Activated naive CD4-positive, alpha-beta T cell treated with anti-CD3 and anti-CD28 coated beads, Interleukin-2, amount 10 ng/mL, durations not matched to agents 7 days and 5 days (primary cell): ENCODE measurements at places on chromosomes 16 and 17.

DNA sequence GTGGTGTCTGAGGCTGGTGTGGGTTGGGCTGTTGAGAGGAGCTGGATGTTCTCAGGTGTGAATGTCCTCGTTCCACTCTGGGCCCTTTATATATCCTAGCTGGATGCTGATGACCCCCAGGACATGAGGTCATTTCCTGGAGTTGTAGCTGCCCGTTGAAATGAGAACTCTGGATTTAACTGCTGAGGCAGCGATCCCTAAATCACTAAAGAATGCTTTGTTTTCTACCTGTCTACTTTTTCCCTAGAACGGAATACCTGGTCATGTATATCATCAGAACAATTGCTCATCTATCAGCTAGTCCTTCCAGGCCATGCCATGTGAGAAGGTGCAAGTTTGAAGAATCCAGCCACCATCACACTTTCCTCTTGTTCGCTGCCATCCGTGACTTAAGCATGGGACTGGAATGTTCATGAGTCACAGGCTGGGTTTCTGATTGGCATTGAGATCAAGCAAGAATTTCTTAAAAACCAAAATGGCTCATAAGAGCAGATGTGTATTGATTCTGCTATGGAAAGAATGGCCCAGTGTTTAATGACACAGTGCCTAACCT lies at the start of gene KRTAP2-3:
Gene KRTAP2-3, minus strand, starts transcription at position 63 of the 553 bp plus-strand sequence. CDS start 64 bp downstream, outside the sequence.
- DNase-seq: no peak

GRCh38 chr16:56618138-56618537 lies 7.4 kb upstream of the MT1E start:
- no peak for DNase-seq

DNA sequence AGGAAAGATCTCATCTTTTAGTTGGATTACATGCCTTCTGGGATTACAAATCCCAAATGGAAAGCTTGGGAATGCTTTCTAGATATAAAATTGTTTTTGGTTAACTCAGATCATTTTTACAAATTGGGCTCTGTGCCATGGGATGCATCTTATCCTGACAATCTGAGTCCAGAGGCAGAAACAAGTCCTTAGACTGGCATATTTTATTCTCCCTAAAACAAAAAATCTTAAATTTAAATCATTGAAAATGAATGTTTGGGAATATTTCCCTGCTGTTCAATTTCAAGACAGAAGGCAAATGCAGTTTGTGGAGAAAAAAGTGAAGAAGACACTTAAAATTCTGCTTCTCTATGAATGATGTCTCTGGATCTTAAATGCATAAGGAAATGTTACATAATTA lies 456.6 kb upstream of the GOT2 start:
- no peak for DNase-seq

- DNase-seq: no peak
Measured at GRCh38 chr16:19094542-19095365, 19.0 kb upstream of the ITPRIPL2 start.

DNA sequence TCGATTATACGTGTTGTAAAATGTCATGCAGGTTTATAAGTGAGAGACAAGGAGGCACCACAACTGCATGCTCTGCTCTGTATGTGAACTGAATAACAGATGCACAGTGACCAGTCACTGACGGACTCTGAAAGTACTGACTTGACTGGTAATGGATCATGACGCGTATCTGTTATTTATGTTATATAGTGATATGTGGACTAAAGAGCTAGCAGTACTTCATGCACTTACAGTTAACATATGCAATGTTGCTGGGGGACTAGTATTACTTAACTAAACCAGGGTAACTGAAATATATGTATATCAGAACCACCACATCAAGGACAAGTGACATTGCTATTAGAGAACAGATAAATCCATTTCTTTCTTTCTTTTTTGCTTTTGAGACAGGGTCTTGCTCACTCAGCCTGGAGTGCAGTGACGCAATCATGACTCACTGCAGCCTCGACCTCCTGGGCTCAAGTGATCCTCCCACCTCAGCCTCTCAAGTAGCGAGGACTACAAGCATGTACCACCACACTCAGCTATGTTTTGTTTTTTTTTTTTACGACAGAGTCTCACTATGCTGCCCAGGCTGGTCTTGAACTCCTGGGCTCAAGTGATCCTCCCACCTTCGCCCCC lies 17.2 kb downstream of the COIL start:
- no peak for DNase-seq

GRCh38 chr16:1038932-1039331 lies 33.6 kb upstream of the SSTR5 start:
- no peak for DNase-seq

- no peak for DNase-seq
Measured at GRCh38 chr16:4179020-4179419, 62.8 kb upstream of the ADCY9 start.

DNA sequence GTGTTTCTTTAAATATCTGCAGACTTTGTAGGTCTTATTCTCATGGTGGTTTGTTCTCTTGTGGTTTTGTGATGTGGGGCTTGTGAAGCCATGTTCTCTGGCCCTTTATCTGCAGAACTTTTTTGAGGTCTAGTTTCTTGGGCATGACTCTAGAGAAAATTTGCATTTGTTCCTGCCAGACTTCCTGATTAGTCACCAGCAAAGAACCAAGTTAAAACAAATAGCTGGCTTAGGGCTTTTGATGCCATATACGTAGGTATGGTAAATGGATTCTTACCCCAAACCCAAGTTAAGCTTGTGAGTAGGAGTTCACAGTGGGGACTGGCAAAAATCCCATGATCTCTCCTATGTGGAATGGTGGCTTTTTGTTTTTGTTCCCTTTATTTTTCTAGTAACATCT lies 68.7 kb upstream of the IRX3 start:
- DNase-seq: no peak
